Activated naive CD4-positive, alpha-beta T cell treated with anti-CD3 and anti-CD28 coated beads for 36 hours (primary cell): ENCODE measurements at places on chromosomes 11 and 22. TPM values are rescaled to one million over a fixed set of nuclear protein-coding genes. Genes with fewer than 3 reads are reported as not detected.

DNA sequence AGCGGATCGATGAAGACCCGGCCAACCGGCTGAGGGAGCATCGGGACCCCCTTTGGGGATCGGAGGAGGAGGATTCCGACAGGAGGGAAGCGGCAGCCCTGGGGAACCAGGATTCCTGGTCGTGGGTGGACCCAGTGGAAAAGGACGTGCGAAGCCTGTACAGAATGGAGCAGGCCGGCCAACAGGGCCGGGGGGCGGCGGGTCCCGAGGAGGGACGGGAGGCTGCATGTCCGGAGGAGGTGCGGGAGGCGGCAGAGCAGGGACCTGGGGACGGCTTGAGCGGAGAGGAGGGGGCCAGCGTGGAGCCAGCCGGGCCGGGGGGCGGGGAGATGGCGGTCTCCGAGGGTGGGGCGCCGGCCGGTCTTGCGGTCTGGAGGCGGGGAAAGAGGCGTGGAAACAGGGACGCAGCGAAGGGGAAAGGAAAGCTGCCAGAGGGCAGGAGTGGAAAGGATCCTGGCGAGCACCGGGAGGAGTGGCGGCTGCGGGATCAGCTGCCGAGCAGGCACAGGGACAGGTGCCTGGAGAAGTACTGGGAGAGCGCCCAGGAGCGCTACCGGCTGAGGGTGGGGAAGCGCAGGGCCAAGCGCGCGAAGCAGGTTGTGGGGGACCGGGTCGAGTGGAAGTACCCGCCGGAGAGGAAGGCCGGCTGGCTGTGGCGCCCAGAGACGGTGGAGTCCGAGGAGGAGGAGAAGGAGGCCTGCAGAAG is at the start of gene ANO5:
TSS of gene ANO5 (plus strand) at position 444 of the 706 bp plus-strand sequence. CDS start 408 bp downstream, outside the sequence.
- no peak for DNase-seq

DNA sequence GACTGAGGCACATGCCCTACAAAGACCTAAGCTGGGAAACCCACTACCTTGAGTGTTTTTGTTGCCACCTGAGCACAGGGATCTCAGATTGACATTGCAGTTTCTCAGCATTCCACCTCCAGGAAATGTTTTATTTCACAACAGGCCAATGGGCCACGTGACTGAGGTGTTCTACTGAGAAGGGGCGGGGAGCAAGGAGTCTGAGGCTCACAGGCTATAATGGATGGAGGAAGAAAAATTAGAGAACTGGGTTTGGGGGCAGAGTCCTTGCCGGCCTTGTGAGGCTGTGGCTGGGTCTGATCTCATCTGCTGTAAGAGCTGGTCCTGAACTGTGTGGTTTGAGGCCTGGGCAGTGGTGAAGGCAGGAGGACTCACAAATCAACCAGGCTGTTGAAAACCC is 40.7 kb downstream of the ZNF202 start:
- DNase-seq = no peak

The SLC15A3 gene
- total RNA-seq = 5.8 TPM

DNA sequence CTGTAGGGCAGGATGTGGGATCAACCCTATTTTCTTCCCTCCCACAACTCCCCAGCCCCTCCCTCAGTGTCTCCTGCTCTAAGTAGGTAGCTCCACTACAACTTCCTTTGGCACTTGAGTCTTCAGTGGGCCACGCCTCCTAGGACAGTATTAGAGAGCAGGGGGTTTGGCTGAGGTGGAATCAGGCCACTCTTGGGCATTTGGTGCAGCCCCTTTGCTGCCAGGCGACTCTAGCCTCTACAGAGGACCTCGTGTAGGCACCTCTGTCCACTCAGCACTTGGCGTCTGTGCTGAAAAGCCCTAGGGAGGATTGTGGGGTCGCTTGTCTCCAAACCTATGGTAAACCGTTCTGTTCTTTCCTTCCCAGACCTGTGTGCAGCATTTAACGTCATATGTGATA is 2.7 kb downstream of the FADD start:
- DNase-seq = peak; percentile 22

DNA sequence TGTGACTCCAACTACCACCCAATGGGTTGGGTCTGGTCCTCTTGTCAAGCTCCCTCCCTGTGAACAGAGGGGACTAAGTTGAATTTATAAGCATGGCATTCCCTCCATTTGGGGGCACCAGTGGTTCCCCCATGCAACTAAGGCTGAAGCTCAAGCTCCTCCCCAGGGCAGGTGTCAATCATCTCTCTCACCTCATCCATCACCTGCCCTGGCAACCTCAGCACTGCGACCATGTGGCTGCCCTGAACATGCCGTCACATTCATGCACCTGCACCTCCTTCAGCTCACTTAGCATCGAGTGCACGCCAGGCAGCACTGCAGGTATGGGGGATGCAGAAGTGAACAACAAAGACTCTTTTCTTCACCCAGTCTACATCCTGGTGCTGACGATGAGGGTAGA is 799.3 kb downstream of the TBC1D22A start:
- no peak for DNase-seq

DNA sequence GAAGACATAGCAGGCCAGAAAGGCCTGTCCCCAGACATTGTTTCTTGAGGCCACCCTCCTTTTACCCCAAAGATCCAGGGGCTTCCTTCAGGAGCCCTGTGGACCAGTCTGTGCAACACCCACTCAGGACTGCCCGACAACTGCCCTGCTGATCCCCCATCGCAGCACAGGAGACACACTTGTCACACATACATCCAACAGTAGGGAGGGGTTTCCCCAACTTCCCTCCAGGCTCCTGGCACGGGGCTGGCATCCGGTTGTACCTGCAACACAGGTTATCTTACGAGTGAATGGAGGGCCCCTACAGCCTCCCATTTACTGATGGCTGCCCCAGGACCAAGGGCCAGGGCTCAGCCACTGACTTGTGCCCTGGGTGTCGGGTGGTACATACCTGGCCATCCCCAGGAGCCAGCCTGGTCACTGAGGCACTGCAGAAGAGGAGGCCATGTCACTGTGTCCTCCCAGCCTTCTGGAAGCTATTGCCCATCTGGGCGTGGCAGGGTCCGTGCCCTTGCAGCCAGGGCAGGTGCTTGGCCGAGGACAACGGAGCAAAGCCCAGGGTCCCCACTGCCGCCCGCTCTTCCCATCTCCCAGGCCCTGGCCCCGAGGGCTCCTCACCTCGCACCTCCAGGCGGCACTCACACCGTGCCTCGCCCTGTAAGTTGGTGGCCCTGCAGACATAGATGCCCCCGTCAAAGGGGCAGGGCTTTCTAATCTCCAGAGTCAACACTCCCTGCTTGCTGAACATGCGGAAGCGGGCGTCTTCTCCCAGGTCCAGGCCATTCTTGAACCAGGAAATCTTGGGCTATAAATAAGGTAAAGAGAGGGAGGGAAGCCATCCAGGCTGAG is 20.8 kb downstream of the MYBPC3 start:
- DNase-seq = no peak

DNA sequence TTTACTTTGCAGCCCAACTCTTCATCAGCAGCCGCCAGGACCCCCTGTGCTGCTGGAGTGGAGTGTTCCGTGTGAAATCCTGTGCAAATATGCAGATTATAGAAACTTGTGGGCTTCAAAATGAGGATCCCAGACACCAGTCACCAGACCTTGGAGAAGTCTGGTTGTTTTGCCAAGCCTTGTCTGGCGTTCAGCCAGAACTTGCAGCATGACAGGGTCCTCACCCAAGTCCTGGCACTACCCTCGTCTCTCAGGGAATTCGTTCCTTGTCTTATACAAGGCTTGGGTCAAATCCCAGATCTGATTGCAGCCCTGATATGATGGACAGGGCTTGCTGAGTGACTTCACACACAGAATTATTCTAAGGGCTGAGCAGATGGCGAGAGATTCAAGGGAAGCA is 18.9 kb downstream of the SHISAL1 start:
- DNase-seq = no peak

- DNase-seq = no peak
Measured at GRCh38 chr11:78284260-78284659, 95.5 kb downstream of the USP35 start.

- DNase-seq = no peak
Measured at GRCh38 chr11:2549491-2549875, 104.7 kb downstream of the KCNQ1 start.

The MN1 gene
- total RNA-seq = not detected

GRCh38 chr11:114176321-114176720 is 116.8 kb downstream of the ZBTB16 start:
- DNase-seq = no peak

GRCh38 chr11:33894398-33894746 is 2.5 kb upstream of the LMO2 start:
- DNase-seq = no peak

DNA sequence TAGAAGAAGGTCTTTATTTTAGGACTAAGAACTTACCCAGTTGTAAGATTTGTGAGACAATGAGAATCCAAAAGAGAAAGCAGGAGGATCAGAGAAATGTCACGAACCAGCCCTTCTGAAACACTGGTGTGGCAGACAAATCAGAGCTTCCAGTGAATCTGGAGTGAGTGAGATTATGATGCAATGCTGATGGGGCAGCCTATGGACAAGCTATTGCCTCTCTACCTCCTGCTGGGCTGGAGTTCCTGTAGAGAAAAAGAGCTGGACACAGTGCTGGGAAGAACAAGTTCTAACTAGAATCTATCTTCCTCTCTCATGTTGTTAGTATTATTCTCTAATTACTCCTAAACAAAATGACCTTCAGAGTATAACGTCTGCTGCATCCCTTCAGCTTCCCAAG is 12.0 kb upstream of the ANO3 start:
- no peak for DNase-seq

- DNase-seq = no peak
Measured at GRCh38 chr22:46457502-46458488, 79.6 kb downstream of the CELSR1 start.

- DNase-seq = no peak
Measured at GRCh38 chr11:123381149-123381548, 48.9 kb upstream of the GRAMD1B start.

The TUBA8 gene
- not detected for total RNA-seq

GRCh38 chr11:76208438-76209374 is 2.4 kb upstream of the WNT11 start:
- peak; percentile 79 for DNase-seq

The IGSF22 gene
- total RNA-seq = 1.2 TPM

DNA sequence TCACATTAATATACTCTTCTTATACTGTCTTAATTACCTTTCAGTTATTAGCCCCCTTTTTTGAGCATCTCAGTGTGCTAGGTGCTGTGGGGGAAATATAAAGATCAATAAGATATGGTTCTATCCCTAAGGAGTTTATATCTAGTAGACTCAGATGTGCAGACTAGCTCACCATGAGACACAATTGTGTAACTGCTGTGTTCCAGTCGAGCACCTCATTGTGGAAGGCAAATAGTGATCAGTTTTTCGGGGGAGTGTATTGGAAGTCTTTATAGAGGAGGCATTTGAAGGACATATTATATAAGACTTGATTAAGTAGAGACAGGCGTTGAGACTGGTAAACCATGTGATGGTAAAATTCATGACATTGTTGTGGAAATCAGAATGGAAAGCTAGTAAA is 11.8 kb downstream of the PDE3B start:
- DNase-seq = no peak

DNA sequence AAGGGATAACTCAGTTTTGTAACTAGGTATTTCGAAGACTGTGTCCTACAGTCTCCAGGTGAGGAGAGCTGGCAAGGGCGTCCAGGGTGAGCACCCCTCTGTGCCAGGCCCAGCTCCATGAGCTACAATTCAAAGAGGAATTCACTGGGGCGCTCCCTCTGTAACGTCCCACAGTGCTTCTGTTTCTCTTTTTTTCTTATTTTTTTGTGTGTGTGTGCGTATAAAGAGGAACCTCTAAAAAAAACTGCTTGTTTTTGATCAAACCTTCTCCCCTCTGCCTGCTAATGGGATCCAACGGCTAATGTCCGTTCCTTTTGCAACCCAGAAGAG is 17.1 kb downstream of the ASCC2 start:
- DNase-seq = no peak

The GLYATL2 gene
- total RNA-seq = not detected

- DNase-seq = no peak
Measured at GRCh38 chr11:488992-489391, 18.1 kb downstream of the RNH1 start.

The TBX10 gene
- not detected for total RNA-seq

DNA sequence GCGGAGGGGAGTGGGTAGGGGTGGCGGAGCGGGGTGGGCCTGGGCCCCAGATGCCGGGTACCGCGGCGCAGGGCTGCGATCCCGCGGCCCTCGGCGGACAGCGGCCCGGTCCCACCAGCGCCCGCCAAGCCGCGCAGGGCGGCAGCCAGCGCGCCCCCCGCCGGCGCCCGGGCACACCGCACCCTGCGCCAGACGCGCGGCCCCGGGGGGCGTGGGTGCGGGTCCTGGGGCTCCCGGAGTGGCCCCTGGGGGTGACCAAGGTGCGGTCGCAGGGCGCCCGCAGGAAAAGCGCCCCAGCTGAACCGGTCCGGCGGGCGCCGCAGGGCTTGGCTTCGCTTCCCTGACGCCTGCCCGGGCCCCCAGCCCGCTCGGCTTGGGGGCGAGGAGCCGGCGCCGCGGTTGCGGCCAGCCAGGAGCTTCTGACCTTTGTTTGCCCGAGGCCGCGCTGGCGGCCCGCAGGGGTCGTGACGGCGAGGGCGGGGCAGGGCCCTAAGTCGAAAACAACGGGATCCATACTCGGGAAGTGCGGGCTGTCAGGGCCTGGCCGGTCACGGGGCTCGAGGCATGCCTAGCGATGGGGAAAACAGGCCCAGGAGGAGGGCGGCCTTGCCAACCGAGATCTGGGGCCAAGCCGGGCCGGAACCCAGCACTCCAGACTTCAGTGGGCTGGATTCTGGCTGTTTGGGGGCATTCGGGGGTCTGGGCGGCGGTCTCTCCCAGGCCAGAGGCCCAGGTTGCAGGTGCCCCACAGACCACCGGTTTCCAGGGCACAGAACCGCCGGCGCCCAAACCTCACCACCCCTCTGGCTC is 581 bp upstream of the AP5B1 start:
- DNase-seq = no peak

GRCh38 chr22:37626556-37627075 is 12.9 kb upstream of the SH3BP1 start:
- no peak for DNase-seq

DNA sequence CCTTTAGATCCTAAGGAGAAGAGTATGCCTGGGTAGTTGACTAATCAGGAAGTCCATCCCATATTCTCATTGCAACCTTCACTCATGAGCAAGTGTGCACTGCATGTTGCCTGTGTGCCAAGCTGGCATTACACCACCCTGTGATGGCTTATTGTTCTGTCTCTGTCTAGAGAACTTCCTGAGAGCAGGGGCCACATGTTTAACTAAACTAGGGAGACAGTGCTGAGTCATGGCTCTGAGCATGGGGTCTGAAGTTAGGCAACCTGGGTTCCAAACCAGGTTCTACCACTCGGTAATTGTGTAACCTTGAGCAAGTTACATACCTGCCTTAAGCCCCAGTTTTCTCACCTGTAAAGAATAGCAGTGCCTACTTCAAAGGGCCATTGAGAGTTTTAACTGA is 39.6 kb downstream of the CSNK2A3 start:
- DNase-seq = no peak
